ENCODE measurements at places on chromosomes 5 and 9.

DNA sequence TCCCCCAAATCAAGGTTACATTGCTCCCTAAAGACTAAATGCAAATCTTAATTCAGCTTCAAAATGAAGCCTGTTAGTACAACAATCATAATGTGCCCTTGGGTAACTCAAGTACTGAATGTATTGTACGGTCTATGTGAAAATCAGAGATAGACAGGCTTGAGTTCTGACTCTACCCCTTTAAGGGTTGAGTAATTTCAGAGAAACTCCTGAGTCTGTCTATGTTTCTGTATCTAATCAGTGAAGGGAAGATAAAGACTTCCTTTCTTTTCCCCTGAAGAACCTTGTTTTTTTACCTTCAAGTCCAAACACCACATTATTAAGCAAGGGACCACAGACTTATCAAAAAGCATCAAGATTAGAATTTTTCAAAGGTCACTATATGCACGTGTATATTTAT, 108.2 kb downstream of the MPDZ start:
- no peak for DNase-seq

GRCh38 chr5:57754616-57755015, 272.0 kb upstream of the ACTBL2 start:
- no peak for DNase-seq

- DNase-seq, result no peak
Measured at GRCh38 chr5:67831048-67831447, 384.5 kb upstream of the PIK3R1 start.

DNA sequence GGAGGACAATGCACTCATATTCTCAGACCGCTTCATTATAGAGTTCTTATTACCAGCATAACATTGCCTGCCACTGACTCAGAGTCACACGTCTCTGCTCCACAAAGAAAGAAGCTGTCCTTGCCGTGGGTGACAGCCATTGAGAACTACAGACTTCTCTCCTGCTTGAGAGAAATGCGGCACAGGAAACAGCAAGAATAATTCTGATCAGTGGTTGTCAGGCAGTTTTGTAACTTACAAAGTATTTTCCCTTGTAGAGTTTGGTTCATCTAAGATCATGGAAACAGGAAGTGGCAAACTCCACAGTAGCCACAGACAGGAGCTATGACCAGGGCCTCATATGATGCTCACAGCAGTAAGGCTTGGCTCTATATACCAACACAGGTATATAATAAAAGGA, 47.0 kb downstream of the KCNV2 start:
- no peak for DNase-seq

DNA sequence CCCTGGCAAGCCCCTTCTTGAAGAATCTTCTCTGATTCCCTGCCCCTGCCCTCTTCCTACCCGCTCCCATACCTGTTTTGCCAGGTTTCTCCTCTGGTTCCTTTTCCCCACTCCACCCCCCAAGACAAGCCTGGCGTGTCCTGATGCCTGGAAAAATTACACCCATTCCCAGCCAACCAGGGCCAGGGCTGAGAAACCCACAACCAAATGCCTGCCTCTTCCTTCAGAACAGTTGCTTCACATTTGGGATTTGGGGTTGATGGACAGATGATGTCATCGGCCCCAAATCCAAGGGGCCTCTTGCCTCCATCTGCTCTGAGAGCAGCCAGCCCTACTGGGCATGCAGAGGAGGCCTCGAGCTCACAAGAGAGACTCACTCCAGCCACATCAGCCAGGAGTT, 8.8 kb upstream of the NEK6 start:
- DNase-seq, result peak; percentile 57

DNA sequence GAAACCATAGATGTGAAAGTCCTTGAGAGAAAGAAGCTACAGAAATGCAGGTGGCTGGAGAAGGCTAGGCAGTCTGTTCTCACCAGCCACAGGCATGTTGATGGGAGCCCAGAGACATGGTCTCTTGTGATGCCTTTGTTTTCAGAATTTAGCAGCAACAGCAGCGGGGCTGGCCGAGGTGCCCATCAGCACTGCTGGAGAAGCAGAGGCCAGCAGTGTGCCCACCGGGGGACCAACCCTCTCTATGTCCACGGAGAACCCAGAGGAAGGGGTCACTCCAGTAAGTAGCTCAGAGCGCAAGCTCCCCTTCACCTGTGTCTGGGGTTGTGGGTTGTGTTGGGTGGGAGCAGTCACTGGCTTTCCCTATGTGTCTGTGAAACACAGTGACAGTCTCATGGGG, 59.6 kb downstream of the COL15A1 start:
- no peak for DNase-seq

- no peak for DNase-seq
Measured at GRCh38 chr9:70046274-70047070, 2.8 kb downstream of the MAMDC2 start.

All from fibroblast of skin of scalp (primary cell).